Stimulated activated CD4-positive, alpha-beta T cell treated with anti-CD3 and anti-CD28 coated beads, Interleukin-1b, Interleukin-23, amount 100 ng/mL, for 1 hour (primary cell): ENCODE measurements at places on chromosomes 1 and 21.

DNA sequence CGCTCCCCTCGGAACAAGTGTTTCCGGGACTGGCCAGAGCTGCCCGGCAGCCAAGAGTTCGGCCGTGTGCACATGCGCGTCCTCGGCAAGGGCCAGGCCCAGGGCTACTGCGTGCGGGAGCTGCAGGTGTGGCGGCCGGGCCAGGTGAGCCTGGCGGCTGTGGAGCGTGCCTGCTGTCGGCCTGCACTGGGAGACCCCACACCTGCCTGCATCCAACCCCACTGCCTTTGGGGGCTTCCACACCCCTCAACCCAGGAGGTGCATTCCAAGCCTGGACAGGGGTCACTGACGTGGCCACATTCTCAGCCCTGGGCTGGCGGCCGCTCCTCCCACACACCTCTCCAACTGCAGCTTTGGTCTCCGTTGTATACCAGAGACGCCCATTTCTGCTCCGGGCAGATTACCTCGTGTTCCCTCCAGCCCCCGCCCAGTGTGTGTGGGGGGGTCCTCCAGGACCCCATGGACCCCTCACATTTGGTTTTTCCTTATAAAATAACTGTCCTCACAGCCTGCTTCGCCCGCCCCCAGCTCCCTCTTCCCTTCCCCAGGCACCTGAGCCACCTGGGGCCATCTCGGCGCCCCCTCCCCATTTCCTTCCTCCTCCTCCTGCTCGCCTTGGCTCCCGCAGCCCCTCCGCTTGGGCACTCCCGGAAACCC lies 6.1 kb downstream of the RNF223 start:
- DNase-seq: no peak

- no peak for DNase-seq
Measured at GRCh38 chr1:152806576-152806975, at the start of gene LCE1C. TSS of gene LCE1C (minus strand) at chr1:152806651. CDS start at chr1:152805478, 1,173 bp downstream.

DNA sequence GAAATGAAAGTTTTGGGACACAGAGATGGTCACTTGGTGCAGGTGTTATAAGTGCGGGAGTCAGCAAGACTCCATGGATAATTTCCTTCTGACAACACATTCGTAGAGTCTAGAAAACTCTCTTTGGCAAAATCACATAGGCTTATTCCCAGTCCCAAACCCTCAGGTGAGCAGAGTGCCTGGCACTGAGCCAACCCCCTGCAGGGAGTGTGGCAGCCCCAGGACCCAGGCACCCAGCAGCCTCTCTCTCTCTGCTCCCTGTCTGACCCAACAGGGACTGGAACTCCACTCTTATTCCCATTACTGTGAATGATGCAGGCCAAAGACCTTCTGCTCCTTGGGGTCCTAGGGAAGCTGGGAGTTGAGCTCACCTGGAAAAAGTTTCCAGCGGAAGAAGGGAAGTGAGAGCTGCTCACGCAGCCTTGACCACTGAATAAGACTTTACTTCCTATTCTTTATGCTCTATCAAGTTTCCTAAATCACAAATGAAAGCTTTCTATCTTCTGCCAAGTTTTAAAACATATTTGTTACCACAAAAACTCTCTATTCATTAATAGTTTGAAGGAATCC lies 132.6 kb upstream of the ETV3 start:
- DNase-seq: no peak

DNA sequence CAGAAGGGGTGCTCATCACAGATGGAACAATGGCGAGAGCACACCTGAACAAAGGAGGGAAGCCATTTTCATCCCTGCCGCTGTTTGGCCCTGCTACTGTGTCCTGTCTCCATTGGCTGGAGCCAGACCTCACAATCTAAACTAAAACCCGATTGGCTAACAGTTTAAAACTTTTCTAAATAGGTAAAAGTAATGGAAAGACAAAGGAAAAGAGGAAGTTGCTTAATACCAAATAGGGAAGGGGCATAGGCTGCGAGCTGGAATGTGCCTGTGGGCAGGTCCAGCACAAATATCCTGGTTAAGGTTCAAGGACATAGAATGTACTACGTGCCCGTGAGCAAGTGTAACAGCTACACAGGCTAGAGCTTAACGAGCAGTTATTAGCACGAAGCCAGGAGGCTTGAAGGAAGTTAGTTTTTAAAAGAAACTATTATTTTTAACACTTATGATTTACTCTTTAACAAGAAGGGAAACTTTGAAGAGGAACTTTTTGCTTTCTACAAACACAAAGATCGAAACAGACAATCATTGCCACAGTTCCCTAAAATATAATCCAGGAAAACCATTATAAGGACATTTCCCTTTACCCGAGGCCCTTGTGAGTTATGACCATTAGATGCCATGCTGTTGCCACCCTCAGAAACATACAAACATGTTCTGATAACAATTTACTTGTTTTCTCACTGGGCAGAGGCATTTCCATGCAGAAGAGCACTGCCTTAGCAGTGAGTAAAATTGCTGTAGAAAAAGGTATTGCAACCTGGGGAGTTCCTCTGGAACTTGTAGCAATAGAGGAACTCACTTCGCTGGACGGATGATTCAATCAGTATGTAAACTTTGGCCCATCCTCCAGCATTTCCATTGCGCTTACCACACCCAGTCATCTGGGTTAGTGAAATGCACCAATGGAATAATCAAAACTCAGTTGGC lies 4.8 kb upstream of the PTTG1IP start:
- DNase-seq: no peak

DNA sequence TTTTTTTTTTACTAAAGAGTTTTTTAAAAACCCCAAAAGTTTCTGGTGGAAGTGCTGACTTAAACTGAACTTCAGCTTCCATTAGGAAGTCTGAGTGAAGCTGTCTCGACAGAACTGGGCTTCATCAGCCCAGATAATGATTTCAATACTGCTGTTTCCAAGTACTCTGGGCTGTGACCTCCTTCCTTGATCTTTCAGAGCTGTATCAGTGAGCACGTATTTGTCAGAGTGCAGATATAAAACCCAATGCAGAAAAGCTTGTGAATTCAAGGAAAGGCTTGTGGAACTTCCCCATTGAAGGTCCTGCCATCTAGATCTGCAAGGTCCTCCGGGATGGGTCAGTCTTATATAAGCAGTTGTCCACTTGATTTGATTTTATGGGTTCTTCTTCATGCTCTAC lies 50.1 kb upstream of the RGS21 start:
- DNase-seq: no peak

GRCh38 chr1:11680270-11681070 lies 478 bp downstream of the MAD2L2 start:
- DNase-seq: no peak

DNA sequence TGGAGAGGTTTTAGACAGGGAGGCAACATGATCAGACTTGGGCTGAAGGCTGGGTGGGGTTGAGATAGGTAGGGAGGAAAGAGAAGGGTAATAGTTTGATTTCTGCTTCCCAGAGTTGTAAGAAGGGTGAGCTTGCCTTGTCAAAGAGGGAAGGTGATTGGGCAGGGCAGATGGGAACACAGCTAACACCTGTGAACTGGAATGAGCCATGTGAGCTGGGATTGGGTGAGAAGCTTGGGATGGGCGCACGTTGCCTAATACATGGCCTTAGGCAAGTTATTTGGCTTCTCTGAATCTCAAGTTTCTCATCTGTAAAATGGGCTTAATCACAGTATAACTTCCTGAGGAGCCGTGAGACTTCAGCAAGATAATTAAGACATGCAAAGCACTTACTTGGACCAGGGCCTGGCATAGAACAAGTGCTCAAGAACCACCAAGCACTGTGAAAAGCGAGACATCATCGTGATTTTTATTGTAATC lies 33.8 kb upstream of the ID3 start:
- DNase-seq: no peak

- no peak for DNase-seq
Measured at GRCh38 chr21:34282223-34282622, 81.6 kb upstream of the KCNE2 start.

- DNase-seq: no peak
Measured at GRCh38 chr1:184888505-184888904, 85.8 kb downstream of the NIBAN1 start.

DNA sequence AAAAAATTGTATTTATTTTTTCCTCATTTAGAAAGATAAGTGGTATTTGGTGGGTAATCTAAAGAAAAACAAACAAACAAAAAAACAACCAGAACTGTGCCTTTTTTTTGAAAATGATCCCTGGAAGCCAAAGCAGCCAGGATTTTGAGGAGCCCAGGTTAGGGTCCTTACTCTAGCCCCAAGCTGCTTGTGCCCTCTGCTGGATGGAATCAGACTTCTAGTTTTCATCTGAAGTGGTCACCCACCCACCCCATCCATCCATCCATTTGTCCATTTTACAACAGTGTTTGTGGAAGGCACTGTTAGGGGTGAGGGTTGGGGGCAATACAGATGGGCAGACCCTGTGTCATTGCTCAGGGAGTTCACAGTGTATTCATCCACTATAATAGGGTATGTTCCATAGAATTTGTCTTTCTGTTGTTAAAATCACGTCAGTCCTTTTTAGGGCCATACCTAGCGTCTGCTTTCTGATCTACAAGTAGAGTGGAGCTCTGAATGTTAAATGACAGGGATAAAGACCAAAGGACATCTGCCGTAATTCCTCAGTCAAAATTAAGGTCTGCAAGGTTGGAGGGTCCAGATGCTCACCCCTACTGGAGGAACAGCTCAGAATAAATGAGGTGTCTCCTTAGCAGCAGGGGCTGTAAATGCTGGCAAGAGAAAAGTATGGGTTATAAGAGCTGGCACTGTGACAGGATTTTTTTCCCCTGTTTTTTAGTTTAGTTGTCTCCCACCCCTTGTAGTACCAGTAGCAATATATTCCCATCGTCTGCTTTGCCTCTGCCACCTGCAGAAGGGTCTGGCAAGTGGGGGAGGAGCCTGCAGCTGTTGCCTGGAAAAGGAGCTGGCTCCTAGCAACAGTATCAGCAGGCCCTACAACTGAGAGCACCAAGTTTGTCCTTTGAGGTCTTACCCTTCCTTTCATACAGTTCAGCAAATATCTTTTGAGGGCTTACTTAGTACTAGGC lies 3.2 kb downstream of the LRRC42 start:
- DNase-seq: no peak

GRCh38 chr1:217343907-217344306 lies 287.0 kb downstream of the GPATCH2 start:
- DNase-seq: no peak

- no peak for DNase-seq
Measured at GRCh38 chr1:167663002-167663772, 33.2 kb downstream of the RCSD1 start.

GRCh38 chr1:58932859-58933598 lies 149.2 kb upstream of the JUN start:
- no peak for DNase-seq

GRCh38 chr21:33686386-33686785 lies 44.1 kb downstream of the ITSN1 start:
- DNase-seq: no peak

DNA sequence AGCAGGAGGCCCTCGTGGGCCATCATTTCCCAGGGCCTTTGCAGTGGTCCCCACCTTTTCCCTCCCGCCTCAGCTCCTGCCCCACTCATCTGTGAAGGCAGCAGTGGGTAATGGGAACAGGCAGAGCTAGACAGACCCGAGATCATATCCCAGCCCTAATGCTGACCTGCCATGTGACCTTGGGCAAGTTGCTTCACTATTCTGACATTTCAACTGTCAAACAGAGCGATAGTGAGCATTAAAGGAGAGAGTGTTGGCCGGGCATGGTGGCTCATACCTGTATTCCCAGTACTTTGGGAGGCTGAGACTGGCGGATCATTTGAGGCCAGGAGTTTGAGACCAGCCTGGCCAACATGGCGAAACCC lies 51.7 kb downstream of the RPS6KA1 start:
- no peak for DNase-seq

GRCh38 chr1:31652891-31653499 lies 8.3 kb upstream of the PEF1 start:
- DNase-seq: no peak

DNA sequence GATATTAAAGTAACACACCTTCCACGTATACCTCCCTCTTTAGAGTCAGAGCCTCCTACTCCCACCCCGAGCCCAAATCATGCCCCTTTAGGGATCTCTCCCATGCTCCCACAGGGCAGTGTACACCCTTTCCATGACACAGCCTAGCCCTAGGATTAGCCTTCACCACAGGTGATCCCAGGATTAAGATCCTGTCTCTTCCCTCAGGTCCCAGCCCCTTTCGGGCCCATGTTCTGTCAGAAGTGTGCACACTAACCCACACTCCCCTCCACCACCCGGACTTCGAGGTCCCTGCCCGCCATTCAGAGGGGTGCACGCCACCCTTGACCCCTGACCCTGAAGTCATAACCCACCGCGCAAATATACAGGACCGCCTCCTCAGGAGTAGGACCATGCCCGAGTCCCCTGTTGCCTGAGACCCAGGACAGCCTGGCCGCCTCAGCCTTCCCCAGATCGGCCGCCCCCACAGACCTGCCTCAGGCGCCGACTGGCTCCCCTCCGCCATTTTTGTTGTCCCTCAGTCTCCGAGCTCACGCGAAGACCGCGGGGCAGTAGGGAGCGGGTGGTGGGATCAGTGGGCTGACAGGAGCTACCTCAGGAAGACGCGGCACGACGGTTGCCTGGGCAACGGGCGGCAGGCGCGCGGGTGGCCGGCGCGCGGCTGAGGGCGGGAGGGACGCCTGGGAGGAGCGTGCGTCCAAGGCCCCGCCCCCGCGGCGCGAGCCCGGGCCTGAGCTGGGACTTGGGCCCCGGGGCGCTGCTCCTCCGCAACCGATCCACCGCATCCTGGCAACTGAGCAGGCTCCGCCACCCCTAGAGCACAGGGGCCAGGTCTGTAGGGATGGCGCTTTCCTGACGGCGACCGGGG lies at the start of gene AGBL4:
Gene AGBL4 (minus strand): TSS at position 663 of the 868 bp plus-strand sequence.
- DNase-seq: no peak

- no peak for DNase-seq
Measured at GRCh38 chr1:185565302-185565701, 168.9 kb upstream of the HMCN1 start.

GRCh38 chr1:7426780-7427604 lies 344.1 kb upstream of the VAMP3 start:
- no peak for DNase-seq

GRCh38 chr1:9909234-9910046 lies 629 bp downstream of the CTNNBIP1 start:
- peak; percentile 9 for DNase-seq

DNA sequence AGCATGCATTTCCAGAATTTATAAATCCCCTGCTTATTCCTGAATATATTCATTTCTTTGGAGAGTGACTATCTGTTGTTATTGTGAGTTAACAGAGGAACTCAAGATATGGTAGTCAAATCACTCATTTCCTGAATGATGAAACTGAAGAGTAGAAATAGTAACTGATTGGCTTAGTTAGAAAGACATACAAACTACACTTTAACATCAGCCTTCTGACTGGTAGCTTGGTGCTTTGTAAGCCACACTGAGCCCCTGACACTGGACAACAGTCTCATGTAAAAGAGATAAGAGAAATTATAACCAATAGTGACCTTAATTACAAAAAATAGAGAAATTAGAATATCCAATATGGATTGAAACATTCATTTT lies 4.8 kb downstream of the GBP7 start:
- DNase-seq: no peak

DNA sequence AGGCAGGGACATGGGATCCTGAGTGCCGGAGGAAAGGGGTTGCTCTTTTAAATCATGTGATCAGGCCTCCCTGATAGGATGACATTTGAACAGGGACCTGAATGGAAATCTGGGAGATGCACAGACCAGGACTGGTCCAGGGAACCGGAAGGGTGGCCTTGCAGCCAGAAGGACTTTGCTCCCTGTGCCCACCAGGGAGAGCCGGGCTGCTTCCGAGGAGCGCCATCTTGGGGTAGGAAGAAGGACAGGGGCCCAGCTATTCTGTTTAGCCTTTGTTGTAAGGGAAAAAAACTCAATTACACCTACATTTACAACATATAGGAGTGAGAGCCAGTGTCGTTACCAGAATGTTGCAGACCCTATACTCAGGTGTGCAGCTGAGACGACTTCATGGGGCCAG lies 5.5 kb downstream of the KLHDC7A start:
- no peak for DNase-seq
